ENCODE measurements at places on chromosomes 3 and 15. TPM values are rescaled to one million over a fixed set of nuclear protein-coding genes. Genes with fewer than 3 reads are reported as not detected.

GRCh38 chr3:153166206-153166605 is 4.2 kb downstream of the RAP2B start:
- DNase-seq, result no peak

- DNase-seq, result no peak
Observed at GRCh38 chr15:80560601-80561400, 134.3 kb upstream of the ABHD17C start.

The NRROS gene
- total RNA-seq, result 7.4 TPM

The PARP15 gene
- 41.8 TPM for total RNA-seq

The CLSTN2 gene
- not detected for total RNA-seq

The PLA1A gene
- total RNA-seq, result not detected
